ENCODE measurements at places on chromosomes 16 and 17.

DNA sequence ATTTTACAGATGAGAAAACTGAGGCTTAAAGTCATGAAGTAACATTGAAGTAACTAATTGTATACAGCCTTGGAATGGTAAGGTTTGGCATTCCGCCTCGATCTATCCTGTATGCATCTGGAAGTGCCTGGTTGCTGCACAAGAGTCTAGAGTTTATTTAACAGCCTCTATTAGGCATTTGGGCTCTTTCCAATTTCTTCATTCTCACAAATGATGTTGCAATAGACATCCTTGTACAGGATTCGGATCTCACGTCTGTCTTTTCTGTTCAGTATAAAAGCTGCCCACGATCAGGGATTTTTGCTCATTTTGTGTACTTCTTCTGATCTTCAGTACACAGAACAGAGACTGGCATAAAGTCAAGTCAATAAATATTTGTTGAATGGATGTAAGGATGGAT, 100.5 kb downstream of the AIPL1 start:
- DNase-seq, result no peak

GRCh38 chr17:6501359-6501758, 55.0 kb downstream of the PITPNM3 start:
- no peak for DNase-seq

- no peak for DNase-seq
Measured at GRCh38 chr16:55136356-55137150, 187.4 kb upstream of the IRX6 start.

- DNase-seq, result peak; percentile 57
Measured at GRCh38 chr17:41695954-41696757, 7.5 kb downstream of the EIF1 start.

DNA sequence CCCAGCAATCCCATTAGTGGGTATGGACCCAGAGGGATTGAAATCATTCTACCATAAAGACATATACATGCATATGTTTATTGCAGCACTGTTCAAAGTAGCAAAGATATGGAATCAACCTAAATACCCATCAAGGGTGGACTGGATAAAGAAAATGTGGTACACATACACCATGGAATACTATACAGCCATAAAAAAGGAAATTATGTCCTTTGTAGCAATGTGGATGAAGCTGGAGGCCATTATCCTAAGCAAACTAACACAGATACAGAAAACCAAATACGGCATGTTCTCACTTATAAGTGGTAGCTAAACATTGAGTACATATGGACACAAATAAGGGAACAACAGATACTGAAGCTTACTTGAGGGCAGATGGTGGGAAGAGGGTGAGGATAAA, 2.4 kb downstream of the KRTAP2-3 start:
- DNase-seq, result no peak

GRCh38 chr16:10612649-10613179, 32.3 kb upstream of the EMP2 start:
- DNase-seq, result peak; percentile 2

GRCh38 chr17:80491478-80492342, 15.3 kb upstream of the NPTX1 start:
- no peak for DNase-seq

- DNase-seq, result peak; percentile 68
Measured at GRCh38 chr17:19645734-19646201, 2.8 kb upstream of the ALDH3A2 start.

DNA sequence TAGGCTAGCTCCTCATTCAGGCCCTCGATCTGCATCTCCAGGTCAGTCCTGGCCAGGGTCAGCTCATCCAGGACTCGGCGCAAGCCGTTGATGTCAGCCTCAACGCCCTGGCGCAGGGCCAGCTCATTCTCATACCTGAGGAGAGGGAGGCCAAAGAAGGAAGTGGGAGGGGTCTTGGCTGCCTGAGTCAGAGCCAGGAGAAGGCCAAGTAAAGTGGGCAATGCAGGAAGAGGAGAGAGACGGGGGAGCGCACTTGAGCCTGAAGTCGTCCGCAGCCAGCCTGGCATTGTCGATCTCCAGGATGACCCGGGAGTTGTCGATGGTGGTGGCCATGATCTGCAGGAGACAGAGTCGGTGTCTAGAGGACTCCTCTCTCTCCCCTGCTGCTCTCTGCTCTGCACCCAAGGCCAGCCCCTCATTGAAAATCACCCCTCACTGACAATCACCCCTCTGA, 1.8 kb downstream of the KRT15 start:
- DNase-seq, result no peak

DNA sequence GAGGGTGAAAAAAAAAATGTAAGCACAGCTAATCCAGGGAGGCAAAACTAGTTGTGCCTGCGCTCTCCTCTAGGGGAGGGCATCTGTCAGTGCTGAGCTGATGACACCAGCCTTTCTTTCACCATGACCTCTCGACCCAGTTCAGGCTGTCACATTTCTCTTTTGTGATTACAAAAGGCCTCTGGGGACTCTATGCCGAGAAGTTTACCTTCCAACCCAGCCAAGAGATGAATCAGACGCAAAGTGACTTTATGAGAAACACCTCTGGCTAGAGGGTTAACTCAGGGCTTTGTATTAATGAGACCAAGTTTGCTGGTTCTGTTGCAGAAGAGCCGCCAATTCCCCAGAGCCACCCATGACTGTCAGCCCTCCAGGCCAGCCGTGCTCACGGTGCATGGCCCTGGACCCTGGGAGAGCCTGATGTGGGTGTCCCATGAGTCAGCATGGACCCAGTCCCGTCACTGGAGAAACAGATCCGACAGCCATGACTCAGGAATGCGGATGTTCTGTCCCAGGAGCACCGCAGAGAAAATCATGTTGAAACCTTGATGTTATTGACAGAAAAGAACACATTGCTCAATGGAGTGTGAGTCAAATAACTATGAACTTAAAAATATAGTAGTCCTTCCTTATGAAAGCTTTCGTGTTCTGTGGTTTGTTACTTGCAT, 437.2 kb downstream of the HS3ST3B1 start:
- DNase-seq, result no peak

- no peak for DNase-seq
Measured at GRCh38 chr17:43840814-43841213, 6.2 kb upstream of the CD300LG start.

Data from globus pallidus (tissue), 1 donor.